ENCODE measurements at places on chromosomes 4 and X.

GRCh38 chrX:1734806-1735205 is 119.9 kb downstream of the ASMT start:
- H3K4me3 ChIP-seq, result no peak overlapping the region
- no peak overlapping the region for H3K27ac ChIP-seq
- H3K36me3 ChIP-seq, result no peaks in the 10 kb centered on the region
- H3K4me1 ChIP-seq, result no peaks in the 10 kb centered on the region
- DNase-seq, result no peak

- no peak overlapping the region for H3K27ac ChIP-seq
- H3K4me1 ChIP-seq, result no peaks in the 10 kb centered on the region
- no peak for DNase-seq
- H3K4me3 ChIP-seq, result no peak overlapping the region
- H3K27me3 ChIP-seq, result no peaks in the 10 kb centered on the region
Measured at GRCh38 chr4:37220685-37221084, 23.9 kb upstream of the NWD2 start.

GRCh38 chr4:29551821-29552220 is 1168.3 kb upstream of the PCDH7 start:
- H3K36me3 ChIP-seq, result no peaks in the 10 kb centered on the region
- H3K4me3 ChIP-seq, result no peak overlapping the region
- no peaks in the 10 kb centered on the region for H3K27me3 ChIP-seq
- no peak for DNase-seq

DNA sequence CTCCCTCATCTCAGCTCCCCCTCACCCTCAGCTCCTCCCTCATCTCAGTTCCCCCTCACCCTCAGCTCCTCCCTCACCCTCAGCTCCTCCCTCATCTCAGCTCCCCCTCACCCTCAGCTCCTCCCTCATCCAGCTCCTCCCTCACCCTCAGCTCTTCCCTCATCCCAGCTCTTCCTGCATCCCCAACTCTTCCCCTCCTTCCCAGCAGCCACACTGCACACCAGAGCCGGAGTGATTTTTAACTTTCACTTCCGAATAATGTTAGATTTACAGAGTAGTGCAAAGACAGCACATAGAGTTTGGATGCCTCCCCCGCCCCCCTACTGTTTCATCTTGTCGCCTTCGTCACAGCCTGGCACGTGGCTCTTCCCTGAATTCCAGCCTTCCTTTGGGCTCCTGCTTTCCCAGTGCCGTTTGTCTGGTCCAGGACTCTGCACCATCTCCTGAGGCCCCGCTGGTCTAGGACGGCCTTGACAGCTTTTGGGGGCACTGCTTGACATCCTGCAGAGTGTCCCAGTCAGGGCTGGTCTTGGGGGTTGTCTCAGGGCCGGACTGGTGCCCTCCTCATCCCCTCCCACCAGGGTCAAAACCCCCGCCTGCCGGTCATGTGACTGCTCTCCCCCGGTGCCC is 110.2 kb downstream of the FAM53A start:
- no peaks in the 10 kb centered on the region for H3K4me1 ChIP-seq
- H3K36me3 ChIP-seq, result no peaks in the 10 kb centered on the region
- H3K4me3 ChIP-seq, result no peak overlapping the region
- peaks cover 40% of the 10 kb centered on the region for H3K27me3 ChIP-seq

DNA sequence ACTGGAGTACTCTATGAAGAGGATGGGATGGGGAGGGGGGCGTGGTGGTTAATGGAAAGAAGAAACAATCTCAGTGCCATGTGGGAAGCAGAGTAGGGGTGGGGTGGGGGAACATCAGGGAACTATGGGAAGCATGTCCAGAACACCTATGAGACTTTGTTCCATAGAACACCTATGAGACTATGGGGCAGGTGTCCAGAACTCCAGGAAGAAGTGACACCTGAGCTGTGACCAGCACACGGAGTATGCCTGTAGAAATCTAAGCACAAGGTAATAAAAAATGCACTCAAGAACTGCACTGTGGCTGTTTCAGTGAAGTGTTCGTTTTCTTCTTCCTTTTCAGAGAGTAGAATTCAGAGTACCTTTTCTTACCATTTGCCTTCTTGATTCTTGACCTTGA is 704.8 kb upstream of the TENM3 start:
- H3K4me1 ChIP-seq, result peaks cover 28% of the 10 kb centered on the region
- H3K27me3 ChIP-seq, result no peaks in the 10 kb centered on the region
- H3K4me3 ChIP-seq, result no peak overlapping the region
- peak overlapping the region; percentile 56 for H3K27ac ChIP-seq
- peak; percentile 46 for DNase-seq
- no peaks in the 10 kb centered on the region for H3K36me3 ChIP-seq

DNA sequence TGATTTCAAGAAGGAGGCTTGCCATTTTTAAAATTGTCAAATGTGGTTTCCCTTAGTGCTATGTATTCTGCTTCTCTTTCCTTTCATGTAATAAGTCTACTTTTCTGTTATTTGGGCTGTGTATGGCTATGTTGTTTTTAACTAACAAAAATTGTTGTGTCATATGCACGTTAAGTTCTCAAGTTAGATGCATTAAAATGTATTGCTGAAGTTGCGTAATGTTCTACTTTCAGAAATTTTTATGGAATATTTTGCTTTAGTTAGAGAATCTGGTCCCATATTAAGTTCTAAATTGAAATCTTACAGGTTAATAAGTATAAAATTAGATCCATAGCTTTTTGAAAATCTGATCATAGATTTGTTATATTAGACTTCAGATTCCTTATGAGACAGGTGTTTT is 133.2 kb downstream of the TLL1 start:
- no peak overlapping the region for H3K27ac ChIP-seq
- no peaks in the 10 kb centered on the region for H3K4me1 ChIP-seq
- no peaks in the 10 kb centered on the region for H3K36me3 ChIP-seq
- no peak overlapping the region for H3K4me3 ChIP-seq
- no peaks in the 10 kb centered on the region for H3K27me3 ChIP-seq

GRCh38 chr4:86484241-86484640 is 109.9 kb upstream of the PTPN13 start:
- no peaks in the 10 kb centered on the region for H3K36me3 ChIP-seq
- H3K4me3 ChIP-seq, result no peak overlapping the region
- H3K27ac ChIP-seq, result no peak overlapping the region
- no peak for DNase-seq
- no peaks in the 10 kb centered on the region for H3K4me1 ChIP-seq

- DNase-seq, result no peak
- no peaks in the 10 kb centered on the region for H3K27me3 ChIP-seq
- no peaks in the 10 kb centered on the region for H3K4me1 ChIP-seq
- no peak overlapping the region for H3K27ac ChIP-seq
- no peaks in the 10 kb centered on the region for H3K36me3 ChIP-seq
Measured at GRCh38 chr4:136831553-136831952, 700.7 kb downstream of the PCDH18 start.

- H3K4me1 ChIP-seq, result no peaks in the 10 kb centered on the region
- H3K36me3 ChIP-seq, result no peaks in the 10 kb centered on the region
- DNase-seq, result no peak
Measured at GRCh38 chr4:33696041-33696440, 2548.3 kb downstream of the ARAP2 start.

DNA sequence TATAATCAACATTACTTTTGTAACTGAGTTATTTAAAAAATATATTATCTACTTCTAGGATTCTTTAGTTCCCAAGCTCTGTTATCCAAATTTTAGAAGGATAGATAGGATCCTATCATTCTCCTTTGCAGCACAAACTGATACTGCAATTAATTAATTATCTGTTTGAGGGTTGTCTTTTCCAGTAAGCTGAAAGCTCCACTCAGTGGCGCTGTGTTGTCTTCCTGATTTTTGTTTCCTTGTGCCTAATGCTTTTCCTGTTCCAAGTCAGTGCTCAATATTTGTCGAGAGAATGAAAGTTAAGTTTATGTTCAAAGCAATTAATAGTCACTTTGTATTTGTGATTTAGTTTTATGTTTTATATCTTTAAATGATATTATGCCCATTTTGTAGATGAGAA is 107.4 kb upstream of the ANK2 start:
- no peak overlapping the region for H3K27ac ChIP-seq
- no peaks in the 10 kb centered on the region for H3K36me3 ChIP-seq
- H3K4me1 ChIP-seq, result no peaks in the 10 kb centered on the region
- DNase-seq, result no peak
- H3K27me3 ChIP-seq, result peaks cover 4% of the 10 kb centered on the region

GRCh38 chr4:72388521-72388920 is 180.5 kb downstream of the ADAMTS3 start:
- H3K36me3 ChIP-seq, result no peaks in the 10 kb centered on the region
- no peaks in the 10 kb centered on the region for H3K27me3 ChIP-seq
- no peaks in the 10 kb centered on the region for H3K4me1 ChIP-seq
- DNase-seq, result no peak
- H3K4me3 ChIP-seq, result no peak overlapping the region

GRCh38 chrX:54920610-54921426 is at the start of gene TRO:
Gene TRO (plus strand): TSS chrX:54920824. CDS start chrX:54922247, 1,423 bp downstream.
- peak within 1 kb of the TSS; percentile 63 for H3K27ac ChIP-seq
- peak; percentile 14 for DNase-seq
- H3K36me3 ChIP-seq, result no peaks in the 10 kb centered on the region
- peaks cover 3% of the 10 kb centered on the region for H3K27me3 ChIP-seq

GRCh38 chr4:183300655-183301054 is 19.4 kb downstream of the CLDN22 start:
- no peak for DNase-seq
- H3K27me3 ChIP-seq, result no peaks in the 10 kb centered on the region
- H3K4me1 ChIP-seq, result no peaks in the 10 kb centered on the region
- no peak overlapping the region for H3K27ac ChIP-seq
- H3K4me3 ChIP-seq, result no peak overlapping the region

GRCh38 chr4:159239629-159240028 is 136.8 kb downstream of the RAPGEF2 start:
- no peak overlapping the region for H3K27ac ChIP-seq
- H3K27me3 ChIP-seq, result no peaks in the 10 kb centered on the region
- DNase-seq, result no peak
- H3K4me1 ChIP-seq, result no peaks in the 10 kb centered on the region
- H3K36me3 ChIP-seq, result peaks cover 2% of the 10 kb centered on the region
- H3K4me3 ChIP-seq, result no peak overlapping the region

GRCh38 chr4:87406462-87406861 is 15.5 kb upstream of the HSD17B11 start:
- H3K4me1 ChIP-seq, result peaks cover 37% of the 10 kb centered on the region
- H3K36me3 ChIP-seq, result no peaks in the 10 kb centered on the region
- DNase-seq, result no peak
- H3K4me3 ChIP-seq, result no peak overlapping the region

DNA sequence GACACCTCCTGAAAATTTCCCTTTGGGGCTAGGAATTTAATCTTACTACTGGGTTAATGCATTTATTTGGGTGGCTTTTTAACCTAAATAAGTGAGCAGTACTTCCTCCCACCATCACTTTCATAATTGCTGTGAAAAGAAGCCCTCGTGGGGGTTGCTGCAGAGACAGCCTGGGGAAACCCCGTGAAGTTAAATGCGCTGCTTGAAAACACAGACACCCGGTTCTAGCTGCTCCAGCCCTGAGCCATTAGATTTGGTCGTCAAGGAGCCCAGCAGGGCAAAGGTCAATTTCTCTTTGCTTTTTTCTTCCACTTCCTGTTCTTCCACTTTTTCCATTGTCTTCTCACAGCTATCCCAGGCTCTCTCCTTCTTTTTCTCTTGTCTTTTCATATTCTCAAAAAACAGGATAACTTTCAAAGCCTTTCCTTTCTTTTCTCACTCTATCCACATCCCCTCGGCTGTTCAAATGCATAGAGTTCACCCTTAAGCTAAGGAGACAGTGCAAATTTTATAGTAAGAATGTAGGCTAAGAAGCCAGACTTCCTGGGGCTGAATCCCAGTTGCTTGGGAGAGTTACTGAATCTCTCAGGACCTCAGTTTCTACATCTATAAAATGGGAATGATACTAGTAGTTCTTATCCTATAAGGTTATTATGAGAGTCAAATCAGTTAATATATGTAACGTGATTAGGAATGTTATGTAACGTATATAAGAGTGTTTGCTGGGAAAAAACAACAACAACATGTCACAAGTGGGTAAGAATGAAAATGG is 91.5 kb upstream of the ZNF827 start:
- H3K36me3 ChIP-seq, result no peaks in the 10 kb centered on the region
- peak; percentile 89 for DNase-seq
- peak overlapping the region; percentile 42 for H3K27ac ChIP-seq
- H3K4me3 ChIP-seq, result no peak overlapping the region
- H3K4me1 ChIP-seq, result peaks cover 25% of the 10 kb centered on the region

- DNase-seq, result no peak
- H3K36me3 ChIP-seq, result no peaks in the 10 kb centered on the region
- no peak overlapping the region for H3K27ac ChIP-seq
- H3K27me3 ChIP-seq, result no peaks in the 10 kb centered on the region
- H3K4me1 ChIP-seq, result no peaks in the 10 kb centered on the region
Measured at GRCh38 chr4:168701061-168701460, 204.2 kb downstream of the PALLD start.

GRCh38 chrX:113370006-113370405 is 529.4 kb upstream of the AMOT start:
- no peaks in the 10 kb centered on the region for H3K4me1 ChIP-seq
- no peak overlapping the region for H3K27ac ChIP-seq
- no peaks in the 10 kb centered on the region for H3K36me3 ChIP-seq
- H3K4me3 ChIP-seq, result no peak overlapping the region

GRCh38 chrX:72048510-72049455 is 82.9 kb downstream of the RTL5 start:
- DNase-seq, result peak; percentile 65
- H3K4me1 ChIP-seq, result peaks cover 7% of the 10 kb centered on the region
- no peaks in the 10 kb centered on the region for H3K27me3 ChIP-seq
- no peaks in the 10 kb centered on the region for H3K36me3 ChIP-seq
- no peak overlapping the region for H3K4me3 ChIP-seq
- peak overlapping the region; percentile 55 for H3K27ac ChIP-seq

DNA sequence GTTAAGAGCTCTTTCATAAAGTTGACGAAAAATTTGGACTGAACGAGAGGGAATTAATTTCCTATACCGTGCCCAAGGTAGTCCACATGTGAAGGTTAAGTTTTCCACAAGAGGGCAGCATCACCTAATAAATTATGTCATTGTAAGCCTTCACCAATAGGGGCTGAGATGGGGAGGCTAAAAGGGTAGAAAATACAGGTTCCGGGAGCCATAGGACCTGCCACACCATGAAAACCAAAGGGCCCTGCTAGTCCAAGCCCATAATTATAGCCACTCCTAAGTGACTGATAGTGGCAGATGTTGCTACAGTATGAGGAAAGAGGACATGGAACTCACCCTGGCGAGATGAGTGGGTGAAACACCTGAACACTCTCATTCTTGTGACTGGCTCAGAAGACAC is 122.2 kb downstream of the SHROOM4 start:
- no peak overlapping the region for H3K27ac ChIP-seq
- H3K4me3 ChIP-seq, result no peak overlapping the region
- H3K27me3 ChIP-seq, result no peaks in the 10 kb centered on the region
- no peaks in the 10 kb centered on the region for H3K4me1 ChIP-seq
- no peaks in the 10 kb centered on the region for H3K36me3 ChIP-seq

DNA sequence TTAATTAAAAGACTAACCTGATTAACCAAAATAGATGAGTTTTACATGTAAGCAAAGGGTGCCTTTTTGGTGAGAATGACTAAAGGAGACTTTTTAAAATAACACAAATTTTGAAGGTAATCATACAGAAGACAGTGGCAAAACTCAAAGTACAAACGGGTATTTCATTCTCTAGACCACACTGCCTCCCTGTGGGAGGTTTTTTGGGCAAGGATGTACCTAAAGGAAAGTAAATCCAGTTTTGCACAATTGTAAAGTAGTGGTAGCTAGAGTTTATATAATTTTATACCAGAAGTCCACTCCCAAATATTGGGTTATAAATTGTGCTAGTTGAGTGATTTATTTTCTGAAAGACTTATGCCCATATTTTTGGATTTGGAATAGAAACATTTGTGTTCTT is 201.0 kb downstream of the PAPSS1 start:
- H3K4me3 ChIP-seq, result no peak overlapping the region
- H3K27ac ChIP-seq, result no peak overlapping the region
- no peaks in the 10 kb centered on the region for H3K27me3 ChIP-seq
- no peaks in the 10 kb centered on the region for H3K4me1 ChIP-seq
- H3K36me3 ChIP-seq, result no peaks in the 10 kb centered on the region
